IgD-negative memory B cell (primary cell): ENCODE measurements at places on chromosomes 11 and 22. TPM values are rescaled to one million over a fixed set of nuclear protein-coding genes. Genes with fewer than 3 reads are reported as not detected.

Gene HPX
- 0.46 TPM for polyA plus RNA-seq

Gene C11orf65
- polyA plus RNA-seq = 0.86 TPM

Gene ANO1
- not detected for polyA plus RNA-seq

Gene OR5A1
- not detected for polyA plus RNA-seq

Gene MAPK8IP1
- polyA plus RNA-seq = 0.26 TPM

Gene TRPM5
- polyA plus RNA-seq = not detected

Gene SLC22A6
- polyA plus RNA-seq = not detected

Gene SAA4
- polyA plus RNA-seq = not detected

Gene F2
- polyA plus RNA-seq = not detected

Gene RIMBP3B
- 0.16 TPM for polyA plus RNA-seq

Gene CCDC81
- not detected for polyA plus RNA-seq

Gene SYTL2
- 1.3 TPM for polyA plus RNA-seq

Gene LAMTOR1
- polyA plus RNA-seq = 111 TPM

Gene OR6A2
- polyA plus RNA-seq = not detected

Gene RIN1
- 0.28 TPM for polyA plus RNA-seq

Gene CLTCL1
- 1.3 TPM for polyA plus RNA-seq

Gene CCDC116
- polyA plus RNA-seq = 0.11 TPM

Gene TUB
- polyA plus RNA-seq = not detected

Gene EFCAB6
- polyA plus RNA-seq = not detected

Gene TRIM6
- not detected for polyA plus RNA-seq

Gene PDE2A
- polyA plus RNA-seq = not detected

Gene OR52K2
- not detected for polyA plus RNA-seq

Gene LMO2
- polyA plus RNA-seq = 11.4 TPM

Gene CELSR1
- 5.2 TPM for polyA plus RNA-seq

Gene GGTLC2
- polyA plus RNA-seq = not detected

Gene CHRDL2
- not detected for polyA plus RNA-seq

Gene OR51I1
- polyA plus RNA-seq = not detected

Gene HBB
- polyA plus RNA-seq = 60.1 TPM

Gene ZBTB16
- 9.7 TPM for polyA plus RNA-seq

Gene SERHL2
- 4.5 TPM for polyA plus RNA-seq

Gene MS4A15
- polyA plus RNA-seq = not detected

Gene KRTAP5-11
- not detected for polyA plus RNA-seq

Gene OR52A1
- not detected for polyA plus RNA-seq

Gene NUP98
- polyA plus RNA-seq = 34.0 TPM

Gene GPR83
- 0.20 TPM for polyA plus RNA-seq

Gene HBE1
- not detected for polyA plus RNA-seq

Gene SWAP70
- 298 TPM for polyA plus RNA-seq

Gene P2RY6
- polyA plus RNA-seq = not detected

Gene KRTAP5-6
- not detected for polyA plus RNA-seq

Gene NOX4
- not detected for polyA plus RNA-seq

Gene PGA4
- polyA plus RNA-seq = not detected
